ENCODE measurements at places on chromosomes 3 and 15.

DNA sequence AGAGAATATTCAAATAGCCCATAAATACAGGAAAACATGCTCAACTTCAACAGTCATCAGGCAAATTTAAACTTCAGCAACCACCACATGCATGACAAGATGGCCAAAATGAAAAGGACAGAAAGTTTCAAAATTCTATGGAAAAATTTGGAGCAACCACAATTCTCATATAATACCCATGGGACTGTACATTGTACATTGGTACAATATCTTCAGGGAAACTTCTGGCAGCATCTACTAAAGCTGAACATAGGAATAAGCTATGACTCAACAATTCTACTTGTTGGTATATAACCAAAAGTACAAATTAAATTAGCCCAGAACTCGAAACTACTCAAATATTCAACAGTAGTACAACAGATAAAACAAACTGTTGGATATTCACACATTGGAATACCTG lies 847.6 kb downstream of the TBL1XR1 start:
- no peak for DNase-seq

- no peak for DNase-seq
Observed at GRCh38 chr3:157420606-157421130, 16.0 kb upstream of the PTX3 start.

GRCh38 chr3:152556731-152557254 lies 278.1 kb upstream of the P2RY1 start:
- DNase-seq = no peak

GRCh38 chr3:31606453-31606852 lies 73.7 kb downstream of the STT3B start:
- DNase-seq = no peak

- DNase-seq = no peak
Observed at GRCh38 chr3:159356606-159357005, 554.8 kb downstream of the MFSD1 start.

- DNase-seq = no peak
Observed at GRCh38 chr15:62985768-62986167, 56.8 kb upstream of the TPM1 start.

- DNase-seq = no peak
Observed at GRCh38 chr3:61632568-61633175, 71.3 kb downstream of the PTPRG start.

DNA sequence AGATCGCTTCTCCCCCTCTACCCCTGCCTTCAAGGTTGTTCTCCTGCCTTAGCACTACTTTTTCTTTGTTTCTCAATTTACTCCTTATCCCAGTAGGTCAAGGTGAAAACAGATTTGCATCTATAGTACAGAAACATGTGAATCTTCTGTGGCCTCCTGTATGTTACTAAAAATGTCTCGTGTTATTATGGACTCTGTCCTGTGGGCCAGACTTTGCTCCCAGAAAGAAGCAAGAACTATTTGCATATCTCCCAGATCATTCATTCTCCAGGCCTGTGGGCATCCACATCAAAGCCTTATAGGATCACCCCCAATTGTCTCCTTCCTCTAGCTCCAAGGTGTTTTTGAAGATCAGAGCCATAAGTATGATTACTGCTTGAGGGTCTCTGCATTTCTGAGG lies 169.5 kb upstream of the ROPN1 start:
- DNase-seq = no peak

- no peak for DNase-seq
Observed at GRCh38 chr15:84647726-84648125, 6.4 kb downstream of the WDR73 start.

DNA sequence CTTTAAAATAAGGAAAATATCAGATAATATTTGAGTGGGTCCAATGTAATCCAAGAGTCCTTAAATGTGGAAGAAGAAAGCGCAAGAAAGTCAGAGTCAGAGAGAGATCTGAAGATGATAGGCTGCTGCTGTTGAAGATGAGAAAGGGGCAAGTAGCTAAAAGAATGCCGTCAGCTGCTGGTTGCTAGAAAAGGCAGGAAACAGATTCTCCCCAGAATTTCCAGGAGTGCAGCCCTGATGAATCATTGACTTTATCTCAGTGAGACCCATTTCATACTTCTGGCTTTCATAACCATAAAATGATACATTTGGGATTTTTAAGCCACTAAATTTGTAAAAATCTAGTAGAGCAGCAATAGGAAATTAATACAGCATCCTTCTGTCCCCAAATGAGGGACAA lies 7.5 kb upstream of the CHMP2B start:
- no peak for DNase-seq

GRCh38 chr3:50242851-50243542 lies 7.0 kb downstream of the GNAI2 start:
- DNase-seq = no peak

- DNase-seq = no peak
Observed at GRCh38 chr15:100234158-100235029, 107.4 kb downstream of the ADAMTS17 start.

GRCh38 chr15:101348015-101348414 lies 53.0 kb upstream of the SNRPA1 start:
- no peak for DNase-seq

DNA sequence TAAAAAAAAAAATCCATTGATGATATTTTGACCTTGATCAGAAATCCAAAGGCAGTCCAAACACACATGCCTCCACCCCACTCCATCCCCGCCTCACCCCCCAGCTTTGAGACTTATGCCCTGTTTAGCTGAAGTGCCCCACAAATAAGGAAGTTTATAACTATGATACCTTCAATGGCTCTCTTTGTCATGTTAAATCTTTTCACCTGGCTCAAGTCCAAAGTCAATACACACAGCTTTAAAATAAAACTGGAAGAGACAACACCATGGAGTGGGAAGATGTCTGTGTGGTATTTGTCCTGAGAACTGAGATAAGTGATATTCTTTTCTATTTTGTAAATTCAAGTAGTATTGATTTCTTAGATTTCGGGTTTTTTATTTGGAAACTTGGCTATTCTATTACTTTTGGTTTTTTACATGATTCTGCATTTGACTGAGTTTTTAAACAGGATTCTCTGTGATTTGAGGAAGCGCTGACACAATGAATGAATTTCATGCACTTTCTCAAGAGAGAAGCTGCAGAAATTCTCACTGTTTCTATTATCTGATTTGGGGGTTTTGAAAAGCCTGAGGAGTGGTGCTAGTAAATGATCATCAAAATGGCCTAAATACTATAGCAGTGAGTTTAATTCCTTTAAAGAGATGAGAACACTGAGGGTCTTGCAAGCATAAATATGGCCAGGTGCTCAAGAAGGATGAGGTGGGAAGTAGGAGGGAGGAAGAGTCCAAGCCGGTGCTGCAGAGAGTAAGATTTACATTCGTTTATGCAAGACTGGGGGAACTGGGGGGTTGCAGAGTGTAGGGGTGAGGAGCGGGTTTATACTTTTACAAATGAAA lies 5.2 kb downstream of the FOXB1 start:
- DNase-seq = no peak

DNA sequence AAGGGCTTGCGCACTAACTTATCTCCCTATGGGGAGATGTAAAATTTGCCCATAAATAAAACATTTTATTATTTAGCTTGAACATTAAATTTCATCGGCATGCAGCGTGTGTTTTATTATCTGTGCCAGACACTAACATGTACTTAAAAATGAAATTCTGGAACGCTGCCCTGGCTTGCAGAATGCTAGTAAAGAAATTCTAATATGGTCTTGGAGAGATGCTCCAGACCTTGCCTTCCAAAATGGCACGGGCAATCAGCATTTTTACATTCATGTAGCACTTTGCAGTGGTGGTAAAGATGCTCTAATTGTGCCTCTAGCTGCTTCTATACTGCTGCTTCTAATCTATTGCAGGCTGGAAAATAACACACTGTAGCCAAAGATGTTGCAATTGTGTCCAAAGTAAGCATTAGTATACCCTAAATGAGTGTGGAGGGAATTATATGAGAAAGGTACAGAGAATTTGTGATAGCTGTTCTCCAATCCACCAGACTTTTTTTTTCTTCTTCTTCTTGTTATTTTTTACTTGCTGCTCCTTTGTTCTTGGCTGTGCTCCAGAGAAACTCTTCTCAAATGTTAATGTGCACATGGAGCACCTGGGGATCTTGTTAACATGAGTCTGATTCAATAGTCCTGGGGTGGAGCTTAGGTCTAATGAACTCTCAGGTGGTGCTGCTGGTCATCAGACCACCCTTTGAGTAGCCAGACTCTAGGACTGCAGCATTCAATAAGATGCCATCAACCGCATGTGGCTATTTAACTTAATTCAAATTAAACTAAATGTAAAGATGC lies 47.3 kb downstream of the CRABP1 start:
- no peak for DNase-seq

- DNase-seq = no peak
Observed at GRCh38 chr15:71252044-71252739, 136.9 kb downstream of the THSD4 start.

GRCh38 chr15:91892436-91892835 lies 38.9 kb downstream of the SLCO3A1 start:
- no peak for DNase-seq

DNA sequence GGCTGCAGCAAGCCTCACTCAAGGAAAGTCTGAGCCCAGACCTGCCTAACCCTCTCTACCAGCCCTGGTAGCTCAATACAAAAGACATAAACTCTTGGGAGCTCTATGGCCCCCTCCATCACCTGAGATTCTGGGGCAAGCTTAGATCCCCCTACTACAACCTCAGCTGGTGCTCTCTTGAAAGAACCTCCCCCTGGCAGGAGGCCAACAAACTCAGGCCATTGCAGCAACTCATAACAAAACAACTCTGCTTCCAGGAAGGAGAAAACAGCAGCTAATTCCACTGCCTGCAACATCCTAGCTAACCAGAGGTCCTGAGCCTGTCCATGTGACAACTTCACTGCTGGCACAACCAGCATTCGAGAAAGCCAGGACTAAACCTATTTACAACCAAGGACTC lies 169.2 kb downstream of the ROBO1 start:
- DNase-seq = no peak

- no peak for DNase-seq
Observed at GRCh38 chr3:48086705-48087104, 70.5 kb upstream of the MAP4 start.

DNA sequence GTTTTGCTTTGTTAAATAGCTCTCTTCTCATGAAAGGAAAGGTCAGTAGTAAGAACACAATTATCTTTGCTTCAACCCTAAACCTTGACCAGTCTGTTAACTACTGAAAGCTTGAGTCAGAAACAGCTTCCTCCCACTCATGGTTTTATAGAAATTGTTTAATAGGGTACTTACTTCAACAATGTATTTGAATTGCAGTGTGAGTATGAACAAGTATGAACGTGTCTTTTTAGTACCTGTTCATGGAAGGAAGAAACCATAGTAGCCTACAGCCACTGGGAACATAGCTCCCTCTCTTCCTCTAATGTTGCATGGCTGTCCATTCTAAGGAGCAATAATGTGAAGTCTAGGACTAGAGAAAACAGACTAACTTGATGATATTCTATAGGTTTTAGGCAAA lies 311.0 kb downstream of the MCTP2 start:
- no peak for DNase-seq

DNA sequence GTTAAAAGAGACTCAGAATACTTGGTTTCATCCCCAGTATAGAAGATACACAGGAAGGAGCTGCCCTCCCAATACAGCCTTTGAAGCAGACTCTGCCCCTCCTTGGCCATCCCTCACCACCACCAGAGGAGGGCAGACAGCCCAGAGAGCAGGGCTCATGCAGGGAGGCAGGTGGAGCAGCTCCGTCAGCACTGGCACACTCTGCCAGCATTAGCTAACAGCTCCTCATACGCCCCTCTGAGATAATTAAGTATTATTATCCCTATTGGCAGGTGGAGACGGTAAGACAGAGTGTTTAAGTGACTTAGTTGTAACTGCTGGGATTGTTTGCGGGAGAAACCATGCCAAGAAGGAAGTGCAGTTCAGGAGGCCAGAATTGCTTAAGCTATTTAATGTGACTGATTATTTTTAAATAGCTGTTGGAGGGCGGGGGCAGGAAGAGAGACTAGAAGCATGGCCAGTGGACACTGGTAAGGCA lies 434.0 kb downstream of the EPHB1 start:
- DNase-seq = no peak

DNA sequence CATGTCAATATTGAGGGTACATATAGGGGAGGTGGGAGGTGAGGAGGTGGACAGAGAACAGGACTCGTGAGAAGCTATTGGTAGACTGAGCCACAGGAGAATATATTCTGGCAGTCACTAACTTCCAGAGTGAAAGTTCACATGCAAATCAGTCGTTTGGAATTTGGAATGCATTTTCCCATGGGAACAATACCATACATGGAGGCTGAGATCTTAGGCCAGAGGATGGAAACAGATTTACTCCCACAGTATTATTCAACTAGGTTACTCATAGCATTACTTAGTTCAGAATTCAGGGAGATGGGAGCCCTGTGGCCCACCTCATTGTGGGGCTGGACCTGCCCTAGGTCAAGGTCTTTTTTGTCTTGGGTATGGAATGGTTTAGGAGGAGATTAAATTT lies 36.4 kb upstream of the ABHD2 start:
- no peak for DNase-seq

DNA sequence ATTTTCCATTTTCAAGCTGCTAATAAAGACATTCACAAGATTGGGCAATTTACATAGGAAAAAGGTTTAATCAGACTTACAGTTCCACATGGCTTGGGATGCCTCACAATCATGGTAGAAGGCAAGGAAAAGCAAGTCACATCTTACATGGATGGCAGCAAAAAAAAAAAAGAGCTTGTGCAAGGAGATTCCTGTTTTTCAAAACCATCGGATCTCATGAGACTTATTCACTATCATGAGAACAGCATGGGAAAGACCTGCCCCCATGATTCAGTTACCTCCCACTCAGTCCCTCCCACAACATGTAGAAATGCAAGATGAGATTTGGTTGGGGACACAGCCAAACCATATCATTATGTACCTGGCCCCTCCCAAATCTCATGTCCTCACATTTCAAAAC lies 202.0 kb downstream of the FNDC3B start:
- DNase-seq = no peak

DNA sequence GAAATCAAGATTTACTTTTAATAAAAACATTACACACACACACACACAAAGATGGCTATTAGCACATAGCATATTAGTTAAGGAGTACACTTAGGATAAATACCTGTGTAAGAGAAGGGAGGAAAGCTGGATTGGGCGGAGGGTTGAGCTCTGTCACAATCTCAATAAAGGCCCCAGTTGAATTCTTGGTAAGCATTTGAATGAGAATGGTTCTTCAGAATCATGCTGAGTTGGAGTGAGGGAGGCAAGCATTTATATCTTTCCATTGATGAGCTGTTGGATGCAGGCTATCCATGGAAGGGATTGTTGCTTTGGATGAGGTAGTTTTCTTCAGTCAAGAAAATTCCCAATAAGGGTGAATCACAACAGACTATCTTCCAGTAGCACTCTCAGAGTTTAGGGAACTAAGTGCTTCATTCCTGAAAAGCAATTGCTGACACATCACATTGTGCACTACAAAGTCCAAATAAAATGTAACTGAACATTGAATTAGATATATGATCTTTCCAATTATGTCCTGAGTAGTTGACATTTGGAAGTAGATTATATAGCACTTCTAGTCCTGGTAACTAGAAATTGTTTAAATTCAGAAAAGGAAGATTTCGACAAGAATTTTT lies 95.7 kb downstream of the SUCNR1 start:
- no peak for DNase-seq

DNA sequence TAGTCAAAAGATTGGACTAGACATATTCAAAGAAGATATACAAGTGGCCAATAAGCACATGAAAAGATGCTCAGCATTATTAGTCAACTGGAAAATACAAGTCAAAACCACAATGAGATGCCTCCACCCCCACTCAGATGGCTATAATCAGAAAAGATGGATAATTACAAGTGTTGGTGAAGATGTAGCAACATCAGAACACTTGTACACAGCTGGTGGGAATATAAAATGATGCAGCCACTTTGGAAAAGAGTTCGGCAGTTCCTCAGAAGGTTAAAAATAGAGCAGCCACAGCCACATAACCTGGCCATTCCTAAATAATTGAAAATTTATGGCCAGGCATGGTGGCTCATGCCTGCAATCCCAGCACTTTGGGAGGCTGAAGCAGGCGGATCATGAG lies 38.4 kb downstream of the HEG1 start:
- no peak for DNase-seq

Measured in activated CD4-positive, CD25-positive, alpha-beta regulatory T cell treated with anti-CD3 and anti-CD28 coated beads, Interleukin-2, amount 50 U/mL, for 16 hours (primary cell).